Keratinocyte (primary cell): ENCODE measurements at places on chromosomes 6 and 20. TPM values are rescaled to one million over a fixed set of nuclear protein-coding genes. Genes with fewer than 3 reads are reported as not detected.

- DNase-seq = no peak
Observed at GRCh38 chr20:36642136-36642535, 3.9 kb downstream of the SLA2 start.

- DNase-seq = no peak
Observed at GRCh38 chr6:137867685-137868509, 838 bp downstream of the TNFAIP3 start.

DNA sequence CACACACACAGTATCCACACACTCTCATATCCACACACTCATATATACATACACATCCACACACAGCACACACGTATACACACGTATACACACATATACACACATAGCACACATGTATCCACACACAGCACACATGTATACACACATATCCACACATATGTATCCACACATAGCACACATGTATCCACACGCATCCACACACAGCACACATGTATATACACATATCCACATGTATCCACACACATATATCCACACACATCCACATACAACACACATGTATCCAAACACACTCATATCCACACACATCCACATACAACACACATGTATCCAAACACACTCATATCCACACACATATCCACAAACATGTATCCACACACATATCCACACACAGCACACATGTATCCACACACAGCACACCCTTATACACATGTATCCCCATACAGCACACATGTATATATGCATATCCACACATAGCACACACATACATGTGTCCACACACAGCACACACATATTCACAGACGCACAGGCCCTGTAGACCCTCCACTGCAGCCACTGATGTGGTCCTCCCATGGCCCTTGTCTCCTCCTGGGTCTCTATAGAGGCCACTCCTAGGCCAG lies 172.1 kb downstream of the CDH4 start:
- DNase-seq = no peak

GRCh38 chr20:9258901-9259300 lies 190.0 kb downstream of the PLCB4 start:
- no peak for DNase-seq

The TCP11 gene
- polyA plus RNA-seq = not detected in 3 replicates

DNA sequence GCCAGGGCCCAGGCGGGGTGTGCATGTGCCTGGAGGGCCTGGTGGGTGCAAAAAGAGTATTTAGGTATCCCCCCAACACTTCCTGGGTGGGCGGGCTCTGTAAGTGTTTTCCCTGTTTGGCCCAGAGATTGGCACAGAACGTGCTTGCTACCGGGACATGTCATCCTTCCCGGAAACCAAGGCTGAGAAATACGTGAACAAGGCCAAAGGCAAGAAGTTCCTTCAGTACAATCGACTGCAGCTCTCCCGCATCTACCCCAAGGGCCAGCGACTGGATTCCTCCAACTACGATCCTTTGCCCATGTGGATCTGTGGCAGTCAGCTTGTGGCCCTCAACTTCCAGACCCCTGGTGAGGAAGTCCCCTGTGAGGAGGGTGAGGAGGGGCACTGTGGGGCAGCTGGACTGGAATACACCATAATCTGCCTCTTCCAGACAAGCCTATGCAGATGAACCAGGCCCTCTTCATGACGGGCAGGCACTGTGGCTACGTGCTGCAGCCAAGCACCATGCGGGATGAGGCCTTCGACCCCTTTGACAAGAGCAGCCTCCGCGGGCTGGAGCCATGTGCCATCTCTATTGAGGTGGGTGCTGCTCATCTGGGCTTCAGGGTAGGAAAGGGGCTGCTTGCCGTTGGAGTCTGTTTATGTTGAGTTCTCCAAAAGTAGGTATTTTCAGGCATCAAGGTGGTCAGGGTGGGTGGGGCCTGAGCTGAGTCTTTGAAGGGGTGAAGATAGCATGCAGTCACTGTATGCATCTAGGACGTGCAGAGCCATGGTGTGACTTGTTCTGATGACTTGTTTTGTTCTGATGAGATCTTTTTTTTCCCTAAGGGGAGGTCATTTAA lies 35.2 kb downstream of the PLCG1 start:
- no peak for DNase-seq

The SEMG1 gene
- polyA plus RNA-seq = not detected in 3 replicates
